ENCODE measurements at places on chromosomes 3 and 15.

GRCh38 chr3:18512007-18512406 lies 86.9 kb upstream of the SATB1 start:
- DNase-seq, result no peak

DNA sequence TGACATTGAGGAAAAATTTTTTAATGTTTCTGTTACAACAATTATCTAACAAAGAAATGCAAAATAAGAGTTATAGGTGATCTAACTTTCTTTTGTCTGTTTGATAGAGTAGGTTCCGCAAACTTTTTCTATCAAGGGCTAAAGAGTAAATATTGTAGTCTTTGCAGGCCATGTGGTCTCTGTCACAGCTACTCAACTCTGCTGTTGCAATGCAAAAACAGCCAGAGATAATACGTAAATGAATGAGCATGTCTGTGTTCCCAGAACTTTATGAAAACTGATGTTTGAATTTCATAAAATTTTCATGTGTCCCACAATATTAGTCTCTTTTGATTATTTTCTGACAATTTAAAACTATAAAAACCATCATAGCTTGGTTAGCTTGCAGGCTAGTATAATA lies 73.3 kb downstream of the SLC24A1 start:
- DNase-seq, result no peak

- DNase-seq, result no peak
Observed at GRCh38 chr3:15800780-15801179, 3.0 kb upstream of the ANKRD28 start.

DNA sequence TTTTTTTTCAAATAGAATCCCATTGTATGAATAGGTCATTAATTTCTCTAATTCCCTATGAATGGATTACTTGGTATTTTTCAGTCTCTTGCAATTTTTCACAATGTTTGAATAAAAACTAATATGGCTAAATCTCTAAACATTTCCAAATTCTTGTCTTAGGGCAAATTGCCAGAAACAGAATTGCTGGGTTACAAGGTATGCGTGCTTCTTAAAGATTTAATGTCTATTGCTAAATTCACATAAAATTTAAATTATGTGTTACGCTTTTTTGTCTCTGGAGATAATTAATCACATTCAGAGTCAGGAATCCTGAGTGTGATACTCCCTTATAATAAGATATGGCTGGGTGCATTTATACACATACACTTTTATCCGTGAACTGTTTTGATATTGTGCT lies 264.5 kb upstream of the TBL1XR1 start:
- DNase-seq, result no peak
